Erythroblast (primary cell): ENCODE measurements at places on chromosomes 6 and 20.

GRCh38 chr20:32560989-32561830 is 23.9 kb downstream of the NOL4L start:
- DNase-seq: no peak

DNA sequence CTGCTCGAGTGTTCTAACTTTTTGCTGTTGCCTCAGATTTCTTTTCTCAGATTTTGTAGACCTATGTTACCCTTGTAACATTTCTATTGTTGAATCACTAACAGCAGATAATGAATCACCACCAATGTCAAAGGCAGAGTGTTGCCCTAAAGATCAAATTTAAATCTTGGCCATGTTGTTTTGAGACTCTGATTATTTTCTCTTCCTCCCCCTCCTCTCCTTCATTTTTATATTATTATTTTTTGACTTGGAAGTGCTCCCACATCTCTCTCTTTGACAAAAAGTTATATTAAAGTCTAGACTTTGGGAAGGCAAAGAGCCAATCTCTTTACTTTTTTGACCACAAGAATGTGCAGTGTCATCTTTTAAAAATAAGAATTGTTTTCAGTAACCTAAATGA is 422.7 kb downstream of the NKAIN2 start:
- no peak for DNase-seq

- no peak for DNase-seq
These were observed 14.4 kb downstream of the JARID2 start for GRCh38 chr6:15260099-15260821.

DNA sequence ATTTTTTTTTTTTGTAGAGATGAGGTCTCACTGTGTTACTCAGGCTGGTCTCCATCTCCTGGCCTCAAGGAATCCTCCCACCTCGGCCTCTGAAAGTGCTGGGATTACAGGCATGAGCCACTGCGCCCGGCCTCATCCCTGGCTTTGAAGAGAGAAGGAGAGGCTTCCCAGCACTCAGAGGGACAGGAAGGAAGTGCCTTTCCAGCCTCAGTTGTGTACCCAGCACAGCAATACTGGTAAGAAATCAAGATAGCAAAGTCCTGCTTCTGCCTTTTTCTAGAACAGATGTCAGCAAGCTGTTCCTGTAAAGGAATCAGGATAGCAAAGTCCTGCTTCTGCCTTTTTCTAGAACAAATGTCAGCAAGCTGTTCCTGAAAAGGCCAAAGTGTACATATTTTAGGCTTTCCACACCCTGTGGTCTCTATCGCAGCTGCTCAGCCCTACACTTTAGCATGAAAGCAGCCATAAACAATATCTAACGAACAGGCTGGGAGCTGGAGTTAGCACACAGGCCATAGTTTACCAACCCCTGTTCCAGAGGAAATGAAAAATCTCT is 6.3 kb upstream of the PLTP start:
- no peak for DNase-seq

DNA sequence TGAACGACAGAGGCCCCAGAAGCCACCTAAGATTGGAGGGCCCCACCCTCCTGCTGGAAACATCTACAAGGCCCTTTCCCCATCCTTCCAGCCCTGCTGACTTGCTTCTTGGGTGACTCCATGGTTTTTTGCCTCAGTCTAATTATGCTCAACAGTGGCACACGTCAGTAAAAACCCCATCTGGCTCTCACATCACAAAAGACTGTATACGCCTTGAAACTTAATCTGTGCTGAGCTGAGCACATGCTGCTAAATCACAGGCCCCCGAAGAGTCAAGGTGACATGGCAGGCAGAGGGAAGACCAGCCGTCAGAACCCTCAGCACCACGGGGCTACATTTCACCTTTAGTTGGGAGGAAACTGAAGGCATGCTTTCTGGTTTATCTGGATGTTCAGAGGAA is 323.1 kb downstream of the CDH26 start:
- DNase-seq: no peak

DNA sequence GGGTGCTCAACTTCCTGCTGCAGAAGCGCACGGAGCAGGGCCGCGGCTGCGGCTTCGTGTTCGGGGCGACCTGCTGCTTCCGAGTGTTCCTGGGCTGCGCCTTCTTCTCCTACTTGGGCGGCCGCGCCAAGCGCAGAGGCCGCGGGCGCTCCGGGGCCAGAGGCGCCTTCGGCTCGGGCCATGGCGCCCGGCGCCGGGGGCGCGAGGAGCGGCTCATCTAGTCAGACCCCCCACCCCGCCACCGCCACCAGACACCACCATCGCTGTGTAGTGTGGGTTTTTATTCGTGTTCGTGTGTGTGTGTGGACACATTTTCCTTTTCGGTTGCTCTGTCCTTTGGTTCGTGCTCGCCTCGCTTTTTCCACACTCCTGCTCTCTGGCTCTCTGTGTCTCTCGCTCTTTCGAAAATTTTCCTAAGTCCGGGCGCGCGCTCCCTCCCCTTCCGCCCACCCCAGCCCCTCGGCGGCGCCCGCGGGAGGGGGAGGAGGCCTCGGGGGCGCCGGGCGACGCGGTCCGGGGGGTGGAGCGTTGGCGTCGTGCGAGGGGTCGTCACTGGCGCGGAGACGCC is 38.1 kb downstream of the GNAS start:
- DNase-seq: peak; percentile 84

DNA sequence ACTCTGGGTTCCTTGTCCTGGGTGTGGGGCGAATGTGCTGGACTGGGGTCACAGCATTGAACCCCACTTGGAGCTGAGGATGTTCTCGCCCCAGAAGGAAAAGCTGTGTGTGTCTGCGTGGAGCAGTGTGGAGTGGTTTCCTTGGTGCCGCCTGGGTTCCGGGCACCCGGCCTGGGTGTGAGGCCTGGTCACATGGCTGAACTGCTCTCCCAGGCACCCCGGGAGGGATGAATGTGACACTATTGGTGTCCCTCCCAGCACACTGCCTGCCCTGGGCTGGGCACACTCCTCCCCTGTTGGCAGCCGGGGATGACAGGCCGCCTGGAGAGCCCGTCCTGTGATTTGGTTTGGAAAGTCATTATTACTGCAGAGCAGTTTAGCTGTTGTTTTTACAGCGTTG is 12.3 kb downstream of the MYT1 start:
- no peak for DNase-seq

- DNase-seq: peak; percentile 24
These were observed 16.4 kb upstream of the BLOC1S5 start for GRCh38 chr6:8080362-8081151.

- no peak for DNase-seq
These were observed 315.9 kb downstream of the TFAP2A start for GRCh38 chr6:10098756-10099528.

GRCh38 chr20:35742741-35743523 is 872 bp upstream of the RBM39 start:
- DNase-seq: peak; percentile 53

- DNase-seq: no peak
These were observed 561.3 kb upstream of the CDH4 start for GRCh38 chr20:60690771-60691170.

- DNase-seq: no peak
These were observed 14.4 kb downstream of the TNFAIP3 start for GRCh38 chr6:137881522-137881886.

- DNase-seq: no peak
These were observed 126.5 kb upstream of the JAG1 start for GRCh38 chr20:10800288-10800687.

GRCh38 chr20:9363673-9364072 is 150.7 kb upstream of the LAMP5 start:
- no peak for DNase-seq

- DNase-seq: no peak
These were observed 111.0 kb downstream of the RIMS1 start for GRCh38 chr6:71997341-71997740.

GRCh38 chr20:33784225-33784624 is 26.9 kb upstream of the CHMP4B start:
- DNase-seq: no peak

- peak; percentile 32 for DNase-seq
These were observed 402 bp downstream of the OSBPL2 start for GRCh38 chr20:62238569-62239277.

- DNase-seq: no peak
These were observed 92.8 kb upstream of the FRMD1 start for GRCh38 chr6:168171673-168172353.

DNA sequence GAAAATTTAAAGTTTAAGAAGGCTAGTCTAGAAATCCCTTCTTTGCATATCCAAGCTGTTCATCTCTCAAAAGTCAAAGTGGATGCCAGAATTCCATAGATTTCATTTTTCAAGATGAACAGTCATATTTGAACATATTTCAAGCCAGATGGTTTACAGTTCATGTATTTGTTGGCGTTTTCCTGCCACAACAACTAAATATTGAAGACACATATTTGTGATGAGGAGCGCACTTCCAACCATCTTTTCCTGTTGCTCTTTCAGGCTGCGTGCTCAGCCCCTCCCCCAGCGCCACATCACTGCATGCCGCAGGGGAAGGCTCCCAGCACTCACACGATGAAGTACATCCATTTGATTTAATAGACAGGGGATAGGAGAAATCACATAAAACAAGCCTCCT is 5.9 kb upstream of the NOX3 start:
- DNase-seq: no peak

- peak; percentile 55 for DNase-seq
These were observed 41.1 kb upstream of the OSTM1 start for GRCh38 chr6:108115598-108116058.

DNA sequence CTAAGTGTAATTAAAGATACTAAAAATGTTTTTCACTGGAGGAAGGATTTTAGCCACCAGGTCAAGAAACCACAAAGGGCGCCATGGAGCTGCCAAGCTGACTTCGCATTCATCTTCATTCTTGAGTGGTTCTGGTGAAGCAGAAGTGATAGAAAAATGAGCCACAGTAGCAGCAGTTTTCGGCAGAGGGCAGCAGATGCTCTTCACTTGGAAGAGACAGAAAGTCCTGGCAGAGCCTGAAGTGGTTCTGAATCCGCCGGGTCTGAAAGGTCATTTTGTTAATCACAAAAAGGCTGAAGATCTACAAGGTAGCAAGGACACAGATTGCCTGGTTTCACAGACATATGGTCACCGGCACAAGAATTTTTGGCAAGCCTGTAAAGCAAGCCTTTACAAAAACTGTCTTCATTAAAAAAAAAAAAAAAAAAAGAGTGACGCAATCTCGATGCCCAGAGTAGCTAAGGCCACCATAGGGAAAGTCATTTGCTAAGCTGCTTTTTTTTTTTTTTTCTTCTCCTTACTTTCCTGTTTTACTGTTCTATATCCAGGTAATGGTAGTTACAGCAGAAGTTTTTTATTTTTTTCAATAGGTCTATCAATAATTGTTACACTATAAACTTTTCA is 345.1 kb upstream of the AGPAT4 start:
- DNase-seq: no peak

DNA sequence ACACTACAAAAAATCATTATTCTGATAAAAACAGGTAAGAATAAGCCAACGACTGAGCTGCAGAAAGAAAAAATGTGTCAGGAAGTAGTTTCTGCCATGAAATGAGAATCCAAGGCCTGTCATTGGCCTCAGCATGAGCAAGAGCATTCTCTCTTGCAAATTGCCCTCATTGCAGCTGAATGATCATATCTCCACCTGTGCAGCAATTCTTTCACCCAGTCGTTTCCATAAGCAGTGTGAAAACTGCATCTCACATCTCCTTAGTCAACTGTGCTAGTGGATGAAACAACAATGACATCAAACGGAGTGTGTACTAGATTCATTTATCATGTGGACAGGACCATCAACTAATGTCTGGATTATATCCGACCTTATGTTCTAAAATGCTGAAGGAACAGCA is 88.2 kb upstream of the STXBP5 start:
- no peak for DNase-seq

GRCh38 chr20:7775072-7775471 is 165.2 kb downstream of the HAO1 start:
- no peak for DNase-seq

- no peak for DNase-seq
These were observed 113.6 kb upstream of the IFNGR1 start for GRCh38 chr6:137332637-137333280.

- DNase-seq: no peak
These were observed 191.8 kb upstream of the RREB1 start for GRCh38 chr6:6915813-6916547.

DNA sequence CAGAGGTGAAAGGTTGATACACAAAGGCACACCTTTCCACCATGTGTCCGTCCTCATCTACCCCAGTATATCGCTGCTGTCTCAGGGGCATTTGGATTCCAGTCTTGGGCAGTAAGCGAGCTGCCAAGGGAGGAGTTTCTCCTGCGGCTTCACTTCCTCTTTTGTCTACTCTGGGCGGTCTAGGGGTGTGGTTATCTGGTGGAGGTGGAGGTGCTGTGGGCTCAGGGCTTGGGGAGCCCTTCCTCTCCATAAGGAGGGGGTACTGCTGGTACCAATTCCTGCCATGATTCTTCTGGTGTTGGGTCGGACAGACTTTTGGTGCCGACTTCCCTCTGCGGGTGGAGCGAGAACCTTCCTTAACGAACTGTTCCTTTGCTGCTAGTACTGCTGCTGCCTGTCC is 31.9 kb upstream of the FABP7 start:
- no peak for DNase-seq

DNA sequence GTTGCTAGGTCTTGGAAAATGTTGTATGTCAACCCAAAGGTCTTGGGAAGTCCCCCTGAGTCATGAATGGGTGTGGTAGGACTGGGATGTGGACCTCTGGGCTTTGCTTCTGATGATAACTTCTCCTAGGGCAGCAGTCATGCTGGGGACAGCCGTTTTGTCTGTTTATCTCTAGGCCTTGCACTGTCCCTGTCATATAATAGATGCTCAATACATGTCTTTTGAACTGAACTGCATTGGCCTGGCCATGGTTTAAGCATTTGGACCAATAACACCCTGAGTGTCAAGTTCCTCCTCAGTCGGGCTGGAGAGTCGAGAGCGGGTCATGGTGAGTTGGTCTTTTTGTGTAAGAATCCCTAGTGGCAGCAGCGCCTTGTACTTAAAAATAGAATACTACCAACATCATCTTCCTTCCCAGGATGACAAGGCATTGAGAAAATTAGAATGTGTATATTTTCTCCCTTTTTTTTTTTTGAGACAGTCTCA is 43.1 kb downstream of the E2F3 start:
- DNase-seq: peak; percentile 92

DNA sequence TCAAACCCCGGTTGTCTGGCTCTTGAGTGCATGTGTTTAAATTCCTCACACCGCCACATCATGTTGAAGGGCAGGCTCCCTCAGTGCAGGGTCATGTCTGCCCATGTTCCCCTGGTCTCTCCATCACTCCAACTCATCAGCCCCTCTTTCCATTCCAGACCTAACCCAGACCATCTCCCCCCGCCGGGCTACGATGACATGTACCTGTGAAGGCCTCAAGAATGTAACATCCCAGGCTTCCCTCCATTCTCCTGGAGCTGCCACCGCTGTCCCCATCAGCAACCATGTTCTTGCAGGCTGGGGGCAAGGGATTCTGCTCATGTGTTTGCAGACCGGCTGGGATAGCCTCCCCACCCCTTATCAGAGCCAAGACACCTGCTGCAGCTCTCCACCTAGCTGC is 19.9 kb downstream of the TMEM74B start:
- DNase-seq: peak; percentile 14

DNA sequence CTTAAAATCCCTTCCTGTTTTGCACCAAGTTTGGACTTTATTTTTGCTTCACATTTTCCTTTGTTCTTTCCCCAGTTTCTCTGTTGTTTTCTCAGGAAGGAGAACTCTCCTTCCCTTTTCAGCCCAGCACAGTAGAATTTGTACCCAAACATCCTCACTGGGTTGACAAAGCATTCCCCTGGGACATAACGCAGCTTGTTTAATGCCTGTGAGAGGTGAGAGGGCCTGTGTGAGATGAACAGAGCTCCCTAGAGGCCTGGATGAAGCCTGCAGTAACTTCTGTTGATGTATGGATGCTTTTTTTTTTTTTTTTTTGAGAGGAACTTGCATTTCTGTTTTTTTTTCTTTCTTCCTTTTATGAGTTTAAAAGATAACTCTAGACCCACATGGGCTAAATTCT is 104.9 kb upstream of the SLC22A23 start:
- no peak for DNase-seq
